Peyer's patch (tissue), 4 donors: ENCODE measurements at places on chromosomes 6 and 20.
A peak's percentile ranks its signal among the peaks of the same experiment; 100 is the strongest.

- no peak for DNase-seq
Observed at GRCh38 chr6:156938143-156938542, 161.0 kb downstream of the ARID1B start.

- no peak for DNase-seq
Observed at GRCh38 chr20:36547186-36548005, 6.1 kb downstream of the MYL9 start.

DNA sequence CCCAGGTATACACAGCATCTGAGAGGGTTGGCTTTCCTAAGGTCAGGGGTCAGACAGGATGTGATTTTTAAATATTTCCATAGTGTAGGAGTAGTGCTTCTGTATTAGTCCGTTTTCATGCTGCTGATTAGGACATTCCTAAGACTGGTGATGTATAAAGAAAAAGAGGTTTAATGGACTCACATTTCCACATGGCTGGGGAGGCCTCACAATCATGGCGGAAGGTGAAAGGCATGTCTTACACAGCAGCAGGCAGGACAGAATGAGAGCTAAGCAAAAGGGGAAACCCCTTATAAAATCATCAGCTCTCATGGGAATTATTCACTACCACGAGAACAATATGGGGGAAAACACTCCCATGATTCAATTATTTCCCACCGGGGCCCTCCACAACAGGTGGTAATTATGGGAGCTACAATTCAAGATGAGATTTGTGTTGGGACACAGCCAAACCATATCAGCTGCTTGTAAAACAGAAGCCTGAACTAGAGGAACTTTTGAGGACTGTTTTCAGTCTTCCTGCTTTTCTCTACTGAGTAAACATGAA is 91.0 kb upstream of the MEI4 start:
- no peak for DNase-seq

GRCh38 chr6:162621246-162621645 is 106.3 kb downstream of the PRKN start:
- no peak for DNase-seq

DNA sequence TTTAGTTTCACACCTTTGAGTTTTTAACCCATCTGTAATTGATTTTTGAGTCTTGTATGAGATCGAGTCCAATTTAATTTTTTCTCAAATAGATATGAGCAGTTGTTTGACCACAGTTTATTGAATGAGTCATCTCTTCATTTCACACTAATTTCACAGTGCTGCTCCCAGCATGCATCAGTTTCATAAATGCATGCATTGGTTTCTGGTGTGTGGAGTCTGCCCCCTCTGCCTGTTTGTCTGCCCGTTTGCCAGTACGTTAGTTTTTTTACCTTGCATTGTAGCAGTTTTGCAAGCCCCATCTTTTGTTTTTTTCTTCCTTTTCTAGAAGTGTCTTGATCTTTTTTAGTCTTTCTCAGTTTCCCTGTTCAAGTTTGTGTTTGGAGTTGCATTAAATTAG is 11.9 kb downstream of the SLX4IP start:
- peak; percentile 59 for DNase-seq

- no peak for DNase-seq
Observed at GRCh38 chr6:109834595-109835437, 143.3 kb upstream of the GPR6 start.

- no peak for DNase-seq
Observed at GRCh38 chr20:44942264-44942973, 17.8 kb downstream of the TOMM34 start.

- DNase-seq: no peak
Observed at GRCh38 chr6:23647045-23647444, 479.0 kb upstream of the NRSN1 start.

DNA sequence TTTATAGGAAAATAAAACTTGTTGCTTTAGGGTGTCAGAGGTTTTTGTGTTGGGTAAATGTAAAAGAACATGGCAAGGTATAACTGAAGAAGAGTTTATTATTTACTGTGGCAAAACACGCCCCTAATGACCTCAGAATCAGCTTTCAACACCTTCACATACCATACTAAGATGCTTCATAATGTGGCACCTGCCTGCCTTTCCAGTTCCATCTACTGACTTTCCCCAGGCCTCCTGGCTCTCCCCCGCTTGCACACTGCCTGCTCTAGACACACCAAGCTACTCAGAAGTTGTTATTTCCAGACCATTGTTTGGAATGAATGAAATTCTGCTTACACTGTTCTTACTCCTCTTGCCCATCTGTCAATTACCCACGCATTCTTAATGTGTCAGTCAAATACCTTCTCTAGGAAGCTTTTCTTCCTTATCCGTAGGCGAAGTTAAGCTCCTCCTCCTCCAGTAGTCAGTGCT is 1.8 kb downstream of the TIAM2 start:
- DNase-seq: no peak

GRCh38 chr6:49856282-49856681 is 10.1 kb downstream of the CRISP1 start:
- no peak for DNase-seq

GRCh38 chr6:53737746-53738145 is 57.1 kb upstream of the LRRC1 start:
- DNase-seq: no peak

GRCh38 chr6:90790696-90791095 is 203.8 kb upstream of the MAP3K7 start:
- no peak for DNase-seq

DNA sequence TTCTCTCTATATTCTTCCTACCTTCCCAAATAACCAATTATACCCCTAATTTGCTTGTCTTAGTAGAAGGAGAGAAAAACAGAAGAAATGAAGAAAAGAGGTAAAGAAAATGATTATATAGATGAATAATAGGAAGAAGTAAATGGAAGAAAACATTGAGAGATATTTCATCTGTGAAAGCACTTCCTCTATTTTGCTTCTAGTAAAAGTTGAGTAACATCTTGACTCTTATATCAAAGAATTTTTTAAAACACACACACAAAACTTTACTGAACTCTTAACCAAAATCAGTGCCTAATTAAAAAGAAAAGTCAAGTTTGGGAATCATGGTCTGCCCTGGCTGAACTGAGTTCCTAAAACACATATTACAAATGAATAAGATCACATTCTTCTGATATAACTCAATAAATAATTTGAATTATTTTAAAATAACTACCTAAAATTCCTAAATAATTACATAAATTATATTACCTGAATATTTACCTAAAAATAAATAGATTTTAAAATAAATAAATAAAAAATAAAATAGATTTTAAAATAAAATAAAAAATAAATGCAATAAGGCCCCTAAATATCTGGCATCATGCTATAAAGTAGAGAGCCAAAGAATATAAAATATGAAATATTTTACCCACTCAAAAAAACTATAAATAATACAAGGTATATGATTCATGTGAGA is 8.8 kb downstream of the SLC17A2 start:
- DNase-seq: no peak

DNA sequence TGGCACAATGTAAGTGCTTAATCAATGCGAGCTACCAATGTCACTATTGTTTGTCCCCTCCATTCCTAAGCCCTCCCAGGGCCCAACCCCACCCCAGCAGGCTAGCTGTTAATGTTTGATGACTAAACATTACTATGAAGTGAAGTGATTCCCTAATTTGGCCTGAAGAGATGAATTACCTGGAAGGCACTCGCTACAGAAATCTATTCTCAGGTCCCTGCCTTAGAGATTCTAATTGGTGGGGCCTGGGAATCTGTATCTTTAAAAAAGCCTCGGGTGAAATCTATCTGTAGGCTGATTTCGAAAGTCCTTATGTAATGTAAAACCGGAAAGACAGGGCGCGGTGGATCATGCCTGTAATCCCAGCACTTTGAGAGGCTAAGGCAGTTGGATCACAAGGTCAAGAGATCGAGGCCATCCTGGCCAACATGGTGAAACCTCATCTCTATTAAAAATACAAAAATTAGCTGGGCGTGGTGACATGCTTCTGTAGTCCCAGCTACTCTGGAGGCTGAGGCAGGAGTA is 16.9 kb upstream of the SNAI1 start:
- DNase-seq: no peak

DNA sequence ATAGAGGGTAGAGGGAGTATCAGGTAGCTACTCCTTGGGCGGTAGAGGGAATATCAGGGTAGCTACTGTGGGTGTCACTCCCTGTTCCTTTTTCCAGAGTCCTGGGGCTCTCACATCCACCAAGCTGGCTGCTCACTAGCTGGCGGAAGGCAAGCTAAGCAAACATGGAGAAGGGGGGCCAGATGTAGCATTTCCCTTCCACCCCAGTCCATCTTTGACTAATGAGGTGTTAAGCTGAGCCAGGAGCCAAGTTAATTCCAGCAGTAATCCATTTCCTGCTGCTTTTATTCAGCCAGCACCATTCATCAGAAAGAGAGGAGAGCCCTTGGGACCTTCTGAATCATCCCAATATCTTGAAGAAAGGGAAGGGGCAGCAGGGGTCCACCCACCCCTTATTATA is 330.0 kb downstream of the ZFAND3 start:
- DNase-seq: no peak

GRCh38 chr6:1868561-1869261 is 259.0 kb downstream of the FOXC1 start:
- DNase-seq: no peak
